ENCODE measurements at places on chromosomes 2 and 18. TPM values are rescaled to one million over a fixed set of nuclear protein-coding genes. Genes with fewer than 3 reads are reported as not detected.

DNA sequence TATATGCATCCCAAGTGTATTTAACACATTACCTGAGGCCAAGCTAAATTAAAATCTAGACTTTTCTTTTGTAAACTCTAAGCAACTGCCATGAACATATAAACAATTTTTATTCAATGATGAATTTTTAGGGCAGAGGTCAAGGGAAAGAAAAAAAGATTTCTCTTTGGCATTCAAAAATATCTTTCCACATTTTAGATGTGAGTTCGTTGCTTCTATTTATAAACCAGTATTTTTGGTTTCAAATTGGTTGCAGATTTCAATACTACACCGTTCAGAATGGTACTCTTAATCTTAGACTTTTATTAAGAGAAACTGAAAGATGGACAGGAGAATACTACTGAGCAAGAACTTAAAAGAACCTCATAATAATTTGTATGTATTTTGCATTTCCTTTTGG, 293.6 kb upstream of the CCDC68 start:
- no peak for DNase-seq

THOC1 gene
- 17.6 TPM for total RNA-seq

MORN2 gene
- total RNA-seq, result 14.9 TPM

DNA sequence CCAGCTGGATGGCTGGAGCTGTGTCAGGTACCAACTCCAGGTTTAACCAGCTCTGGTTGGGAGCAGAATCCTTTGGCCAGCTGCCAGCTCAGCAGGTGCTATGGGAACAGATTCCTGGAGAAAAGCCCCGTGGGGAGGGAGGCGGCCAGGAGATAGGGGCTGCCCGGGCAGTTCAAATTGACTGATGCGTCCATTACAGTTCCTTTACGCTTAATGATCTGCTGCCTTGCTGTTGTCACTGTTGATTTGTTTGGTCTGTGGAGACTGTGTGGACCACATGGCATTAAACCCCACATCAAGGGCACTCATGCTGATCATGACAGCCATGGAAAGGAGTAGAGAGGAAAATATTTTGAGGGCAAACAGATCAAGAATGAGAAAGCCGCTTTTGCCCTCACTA, 200.0 kb downstream of the TSN start:
- DNase-seq, result no peak

DNA sequence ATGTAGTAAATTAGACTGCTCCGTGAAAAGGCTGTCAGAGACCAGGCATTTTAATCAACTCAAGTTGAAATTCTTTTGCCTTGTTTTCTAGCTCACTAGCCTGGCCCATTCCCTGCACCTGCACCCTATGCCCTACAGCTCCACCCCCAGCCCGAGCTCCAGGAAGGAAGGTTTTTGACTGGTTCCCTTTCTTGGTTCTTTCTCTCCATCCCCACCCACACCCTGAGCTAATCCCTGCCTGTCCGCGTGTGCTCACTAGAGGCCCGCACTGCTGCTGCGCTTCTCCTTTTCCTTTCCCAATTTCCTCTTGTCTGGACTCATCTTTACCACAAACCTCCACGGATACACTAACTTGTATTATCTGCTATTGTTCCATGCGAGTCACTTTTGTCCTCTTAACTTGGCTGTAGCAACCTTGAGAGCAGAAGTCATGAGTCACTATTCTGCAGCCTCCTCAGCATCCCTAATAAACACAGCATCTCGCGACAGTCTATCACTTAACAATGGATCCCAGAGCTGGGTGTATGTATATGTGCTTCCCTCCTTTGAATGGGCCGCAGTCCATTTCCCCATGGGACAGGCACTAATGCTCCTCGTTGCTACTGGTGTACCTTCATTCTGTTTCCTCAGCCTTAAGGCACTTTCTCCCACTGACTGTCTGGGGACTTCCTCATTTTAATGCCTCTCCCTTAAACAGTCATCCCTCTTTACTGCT, 36.5 kb downstream of the COLEC12 start:
- DNase-seq, result no peak

ECEL1 gene
- total RNA-seq, result 0.19 TPM

GRCh38 chr2:3460831-3461800, 58.2 kb downstream of the ADI1 start:
- DNase-seq, result no peak

DNA sequence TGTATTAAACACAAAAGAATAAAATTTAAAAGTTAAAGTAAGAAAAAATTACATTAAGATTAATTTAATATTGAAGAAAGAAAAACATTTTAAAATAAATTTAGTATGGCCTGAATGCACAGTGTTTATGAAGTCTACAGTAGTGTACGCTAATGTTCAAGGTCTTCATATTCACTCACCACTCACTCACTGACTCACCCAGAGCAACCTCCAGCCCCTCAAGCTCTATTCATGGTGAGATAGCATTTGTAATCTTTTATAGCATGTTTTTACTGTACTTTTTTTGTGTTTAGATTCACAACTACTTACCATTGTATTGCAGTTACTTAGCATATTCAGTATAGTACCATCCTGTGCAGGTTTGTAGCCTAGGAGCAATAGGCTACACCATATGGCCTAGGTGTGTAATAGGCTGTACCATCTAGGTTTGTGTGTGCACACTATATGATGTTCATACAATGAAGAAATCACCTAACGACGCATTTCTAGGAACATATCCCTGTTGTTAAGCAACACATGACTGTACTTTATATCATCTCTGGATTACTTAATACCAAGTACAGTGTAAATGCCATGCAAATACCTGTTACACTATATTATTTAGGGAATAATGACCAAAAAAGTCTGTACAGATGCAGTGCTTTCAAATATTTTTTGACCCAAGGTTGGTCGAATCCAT, 144.0 kb upstream of the IL1R2 start:
- no peak for DNase-seq

- no peak for DNase-seq
Observed at GRCh38 chr2:132448771-132449170, 32.2 kb downstream of the GPR39 start.

DNA sequence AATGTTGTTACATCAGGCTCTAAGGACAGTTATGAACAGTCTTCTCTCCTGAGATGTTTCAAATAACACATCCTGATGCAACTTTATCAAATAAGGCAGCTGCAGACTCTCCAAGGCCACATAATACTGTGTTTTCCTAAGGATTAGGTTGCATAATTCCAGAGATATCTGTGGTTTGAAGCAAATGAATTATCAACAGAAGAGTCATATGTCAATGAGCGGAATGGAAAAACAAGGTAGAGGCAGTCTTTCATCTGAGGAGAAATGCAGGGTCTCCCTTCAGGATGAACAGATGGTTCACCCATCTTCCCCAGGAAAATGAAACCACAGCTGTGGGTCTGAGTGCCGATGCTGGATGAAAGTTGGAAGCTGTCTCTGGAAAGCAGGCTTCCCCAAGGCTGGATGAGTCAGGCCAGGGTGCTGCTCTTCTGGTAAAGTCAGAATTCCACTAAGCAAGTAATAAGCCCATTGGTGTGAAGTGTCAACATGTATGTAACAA, 22.2 kb downstream of the LYG1 start:
- no peak for DNase-seq

DNA sequence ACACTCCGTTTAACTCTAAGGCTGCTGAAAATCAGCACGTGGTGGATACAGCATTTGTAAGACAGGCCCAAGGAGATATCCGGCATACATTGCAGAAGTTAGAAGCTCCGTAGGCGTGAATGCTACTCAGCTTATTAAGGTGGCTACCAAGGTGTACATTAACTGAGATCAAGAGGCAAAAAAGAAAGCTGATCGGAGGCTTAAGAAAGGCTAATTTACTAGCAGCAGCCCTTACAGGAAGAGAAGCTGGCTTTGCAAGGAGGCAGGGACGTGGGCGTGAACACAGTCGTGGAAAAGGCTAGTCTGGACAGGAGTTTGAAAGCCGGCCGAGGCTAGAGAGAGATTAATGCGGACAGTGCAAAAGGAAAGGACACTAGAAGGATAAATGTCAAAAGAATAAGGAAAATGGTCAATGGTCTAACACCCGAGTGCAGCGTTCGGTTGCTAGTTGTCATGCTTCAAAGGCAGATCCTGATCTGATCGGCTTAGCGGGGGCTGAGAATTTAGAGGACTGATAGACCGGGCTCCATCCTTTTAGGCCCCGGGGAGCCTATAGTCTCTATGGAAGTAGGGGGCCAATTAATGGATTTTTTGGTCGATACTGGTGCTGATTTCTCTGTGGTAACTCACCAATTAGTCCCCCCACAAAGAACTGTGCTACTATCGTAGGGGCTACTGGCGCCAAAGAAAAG, 45.6 kb upstream of the SELENOI start:
- no peak for DNase-seq

SLC39A10 gene
- 2.0 TPM for total RNA-seq

DNA sequence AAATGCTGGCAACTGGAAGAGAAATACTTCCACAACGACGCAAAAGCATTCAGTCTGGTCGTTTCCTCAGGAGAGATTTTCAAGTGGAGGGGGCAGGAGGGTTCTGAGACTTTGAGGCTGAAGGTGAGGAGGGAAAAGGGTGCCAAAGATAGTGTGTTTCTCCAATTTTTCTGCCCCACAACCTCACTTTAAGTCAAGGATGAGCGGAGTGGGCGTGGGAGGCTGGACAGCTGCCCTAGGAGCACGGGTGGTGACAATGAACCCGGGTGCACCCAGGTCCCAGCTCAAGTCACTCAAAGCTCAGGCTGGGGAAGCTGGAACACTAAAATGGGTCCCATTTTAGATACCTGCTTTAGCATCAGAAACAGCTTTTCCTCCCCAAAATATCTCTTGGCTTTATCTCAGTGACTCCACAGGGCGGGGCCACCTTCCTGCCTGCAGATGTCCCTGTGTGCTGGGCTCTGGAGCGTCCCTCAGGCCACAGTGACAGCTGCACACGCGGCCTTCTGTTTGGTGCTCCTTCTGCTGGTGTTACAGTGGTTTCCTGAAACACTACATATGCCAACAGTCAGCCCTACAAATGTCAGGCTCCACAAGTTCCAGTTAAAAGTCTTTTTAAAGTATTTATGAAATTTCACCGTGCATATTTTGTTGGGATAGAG, 1.4 kb upstream of the MBP start:
- no peak for DNase-seq

GRCh38 chr18:79878741-79879378, 72.6 kb downstream of the SLC66A2 start:
- no peak for DNase-seq

EIPR1 gene
- total RNA-seq, result 50.6 TPM

GRCh38 chr2:150052457-150052856, 435.0 kb downstream of the RND3 start:
- no peak for DNase-seq

Measured in esophagus squamous epithelium (tissue), 5 donors.